ENCODE measurements at places on chromosomes 4 and X.

DNA sequence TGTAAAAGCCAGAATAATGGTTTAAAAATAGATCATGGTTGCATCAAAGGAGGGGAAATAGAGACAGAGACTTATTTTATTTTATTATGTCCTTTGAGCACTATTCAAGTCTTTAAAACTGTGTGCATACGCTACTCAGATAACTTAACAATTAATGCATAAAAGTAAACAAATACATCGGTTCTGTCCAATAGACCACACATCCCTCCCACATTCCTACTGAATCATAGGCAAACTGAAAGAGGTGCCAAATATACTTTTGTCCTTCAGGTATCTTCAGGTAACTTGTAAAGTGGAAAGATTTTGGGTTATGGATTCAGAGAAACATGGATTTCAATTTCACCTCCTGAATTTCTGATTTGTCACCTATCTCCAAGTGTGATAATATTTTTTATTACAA lies 91.3 kb downstream of the SPOCK3 start:
- no peak for DNase-seq

DNA sequence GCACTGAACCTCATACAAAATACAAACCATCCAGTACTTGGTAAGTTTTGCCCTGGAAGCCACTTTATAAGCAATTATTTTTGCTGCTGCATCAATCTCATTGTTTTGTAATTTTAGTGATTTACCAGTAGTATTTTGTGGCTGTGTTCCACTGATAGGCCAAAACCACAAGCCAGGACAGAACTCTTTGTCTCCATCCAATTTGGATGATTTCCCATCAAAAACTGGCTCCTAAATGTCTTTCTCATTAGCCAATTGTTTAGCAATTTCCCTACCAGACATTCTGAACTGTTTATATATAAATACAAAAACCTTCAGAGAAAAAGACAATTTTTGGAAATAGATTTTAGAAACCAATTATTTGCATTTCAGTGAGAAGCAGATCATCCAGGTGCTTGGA lies 4.4 kb downstream of the GSPT2 start:
- no peak for DNase-seq

GRCh38 chrX:49996474-49996873 lies 74.1 kb downstream of the CLCN5 start:
- DNase-seq, result no peak

DNA sequence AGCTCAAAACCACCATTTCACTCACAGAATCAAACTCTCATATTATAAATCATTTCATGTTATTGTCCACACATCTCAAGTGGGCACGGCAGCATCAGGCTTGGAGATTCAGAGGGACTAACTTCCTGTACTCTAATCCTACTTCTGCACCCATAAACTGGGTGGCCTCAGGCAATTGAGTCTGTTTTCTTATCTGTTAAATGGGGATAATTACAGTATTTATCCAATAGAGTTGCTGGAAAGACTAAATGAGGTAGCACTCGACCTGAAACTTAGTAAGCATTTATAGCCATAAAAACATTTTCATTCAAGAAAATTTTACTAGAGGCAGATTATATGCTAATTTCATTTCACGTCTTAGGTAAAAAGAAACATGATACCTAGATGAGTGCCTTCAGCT lies 13.0 kb downstream of the TBC1D1 start:
- no peak for DNase-seq

DNA sequence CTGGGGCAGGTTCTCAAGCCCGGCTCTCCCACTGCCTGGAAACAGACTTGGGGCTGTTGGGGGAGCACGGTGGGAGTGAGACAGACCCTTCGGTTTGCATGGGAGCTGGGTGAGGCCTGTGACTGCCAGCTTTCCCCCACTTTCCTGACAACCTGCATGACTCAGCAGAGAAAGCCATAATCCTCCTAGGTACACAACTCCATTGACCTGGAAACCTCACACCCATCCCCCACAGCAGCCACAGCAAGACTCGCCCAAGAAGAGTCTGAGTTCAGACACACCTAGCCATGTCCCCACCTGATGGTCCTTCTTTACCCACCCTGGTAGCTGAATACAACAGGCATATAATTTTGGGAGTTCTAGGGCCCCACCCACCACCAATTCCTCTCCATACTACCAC lies 57.6 kb upstream of the UBQLN2 start:
- no peak for DNase-seq

GRCh38 chrX:91434351-91435168 lies at the start of gene PABPC5:
TSS of gene PABPC5 (plus strand) at chrX:91434839. CDS start at chrX:91435578, 739 bp downstream.
- DNase-seq, result peak; percentile 76

DNA sequence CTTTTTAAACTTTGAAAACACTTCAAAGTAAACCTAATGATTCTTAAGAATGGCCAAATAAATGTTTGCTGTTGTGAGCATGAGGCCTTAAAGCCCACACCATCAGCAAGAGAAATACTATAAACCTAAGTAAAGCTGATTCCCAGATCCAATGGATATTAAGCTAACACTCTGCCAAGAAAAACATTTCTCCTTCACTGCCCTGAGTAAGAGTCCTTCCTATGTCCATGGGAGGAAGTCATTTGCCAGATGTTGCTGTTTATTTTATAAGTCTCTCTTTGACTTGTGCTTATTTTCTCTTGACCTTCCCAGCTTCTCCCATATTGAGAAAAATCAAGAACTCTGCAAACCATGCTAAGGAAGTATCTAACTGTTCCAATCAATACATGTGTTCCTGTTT lies 154.3 kb upstream of the EDNRA start:
- no peak for DNase-seq

DNA sequence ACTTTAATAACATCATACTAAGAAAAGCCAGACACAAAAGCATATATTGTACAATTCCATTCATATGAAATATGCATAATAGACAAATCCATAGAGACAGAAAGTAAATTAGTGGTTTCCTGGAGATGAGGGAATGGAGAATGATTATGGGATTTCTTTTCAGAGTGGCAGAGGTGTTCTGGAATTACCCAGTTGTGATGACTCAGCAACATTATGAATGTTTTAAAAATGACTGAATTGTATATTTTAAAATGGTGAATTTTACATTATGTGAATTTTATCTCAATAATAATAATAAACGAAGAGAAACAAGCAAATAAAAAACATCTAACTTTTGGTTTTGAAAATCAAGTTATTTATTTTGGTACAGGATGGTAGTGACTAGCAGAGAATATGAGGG lies 11.2 kb downstream of the ZXDA start:
- no peak for DNase-seq

DNA sequence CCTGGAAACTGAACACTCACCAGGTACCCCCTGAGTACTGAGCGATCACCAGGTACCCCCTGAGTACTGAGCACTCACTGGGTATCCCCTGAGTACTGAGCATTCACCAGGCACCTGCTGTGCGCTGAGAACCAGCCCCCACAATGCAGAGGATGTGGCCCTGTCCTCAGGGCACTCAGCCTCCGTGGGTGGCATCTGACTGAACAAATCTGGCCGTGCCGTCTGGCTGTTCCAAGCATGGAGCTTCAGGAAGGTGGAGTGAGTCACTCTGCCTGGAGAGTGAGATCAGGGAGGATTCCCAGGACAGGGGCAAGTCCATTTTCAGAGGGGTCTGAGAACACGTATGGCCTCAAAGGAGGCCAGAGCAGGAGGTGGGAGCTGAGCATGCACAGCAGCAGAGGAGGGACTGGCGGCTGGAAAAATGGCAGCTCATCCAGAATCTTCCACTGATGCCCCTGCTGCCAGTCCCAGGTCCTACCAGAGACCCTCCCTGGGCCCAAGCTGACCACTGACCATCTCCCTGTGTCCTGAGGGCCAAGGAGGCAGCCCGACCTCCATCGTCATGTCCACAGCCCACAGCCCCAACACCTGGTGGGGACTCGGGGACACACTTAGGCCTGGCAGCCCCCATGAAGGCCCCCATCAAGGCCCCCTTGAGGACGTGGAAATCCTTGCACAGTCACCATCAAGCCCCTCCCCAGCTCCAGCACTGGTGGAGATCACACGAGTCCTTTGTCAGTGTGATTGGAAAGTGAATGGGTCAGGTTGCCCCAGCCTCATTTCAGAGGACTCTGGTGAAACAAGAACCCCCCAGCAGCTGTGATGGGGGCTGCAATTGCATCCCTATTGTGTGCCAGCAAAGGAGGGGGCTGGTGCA lies 94.1 kb downstream of the HMX1 start:
- peak; percentile 13 for DNase-seq

DNA sequence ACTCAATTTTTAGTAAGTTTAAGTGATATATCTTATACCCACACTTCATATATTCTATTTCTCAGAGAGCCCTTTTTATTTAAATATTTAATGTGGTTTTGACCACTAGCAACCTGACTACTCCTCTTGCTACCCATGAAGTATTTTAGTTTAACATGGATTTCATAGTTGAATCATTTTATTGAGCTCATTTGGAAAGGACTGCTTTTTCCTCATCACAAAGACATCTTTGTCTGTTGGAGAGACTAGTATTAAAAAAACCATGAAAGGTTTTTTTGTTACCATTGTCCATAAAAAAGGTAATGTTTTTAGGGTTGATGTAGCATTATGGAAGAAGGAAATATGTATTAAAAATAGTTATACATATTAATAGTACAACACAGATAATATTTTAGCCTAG lies 139.5 kb downstream of the RAPGEF2 start:
- DNase-seq, result no peak

- DNase-seq, result no peak
These were observed 116.7 kb upstream of the TEX13D start for GRCh38 chrX:124215786-124216185.

DNA sequence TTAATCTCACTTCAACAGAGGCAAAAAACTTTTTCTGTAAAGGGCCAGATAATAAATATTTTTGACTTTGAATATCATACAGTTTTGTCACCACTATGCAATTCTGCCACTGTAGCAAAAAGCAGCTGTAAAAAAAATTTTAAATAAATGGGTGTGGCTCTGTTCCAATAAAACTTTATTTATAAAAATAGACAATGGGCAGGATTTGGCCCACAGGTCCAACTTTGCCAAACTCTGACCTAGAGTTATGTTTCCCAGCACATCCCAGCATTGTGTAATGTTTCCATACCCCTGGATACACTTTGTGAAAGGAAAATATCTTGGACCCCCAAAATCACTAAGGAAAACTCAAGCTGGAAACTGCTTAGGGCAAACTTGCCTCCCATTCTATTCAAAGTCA lies 94.9 kb upstream of the USP38 start:
- no peak for DNase-seq

GRCh38 chr4:41990365-41991111 lies at the start of gene SLC30A9:
TSS of gene SLC30A9 (plus strand) at chr4:41990530. CDS start at chr4:41990652, 122 bp downstream.
- DNase-seq, result peak; percentile 93

- no peak for DNase-seq
These were observed 260.9 kb downstream of the GLUD2 start for GRCh38 chrX:121308276-121308805.
